SK-N-MC (cell line): ENCODE measurements at places on chromosomes 6 and 20.

DNA sequence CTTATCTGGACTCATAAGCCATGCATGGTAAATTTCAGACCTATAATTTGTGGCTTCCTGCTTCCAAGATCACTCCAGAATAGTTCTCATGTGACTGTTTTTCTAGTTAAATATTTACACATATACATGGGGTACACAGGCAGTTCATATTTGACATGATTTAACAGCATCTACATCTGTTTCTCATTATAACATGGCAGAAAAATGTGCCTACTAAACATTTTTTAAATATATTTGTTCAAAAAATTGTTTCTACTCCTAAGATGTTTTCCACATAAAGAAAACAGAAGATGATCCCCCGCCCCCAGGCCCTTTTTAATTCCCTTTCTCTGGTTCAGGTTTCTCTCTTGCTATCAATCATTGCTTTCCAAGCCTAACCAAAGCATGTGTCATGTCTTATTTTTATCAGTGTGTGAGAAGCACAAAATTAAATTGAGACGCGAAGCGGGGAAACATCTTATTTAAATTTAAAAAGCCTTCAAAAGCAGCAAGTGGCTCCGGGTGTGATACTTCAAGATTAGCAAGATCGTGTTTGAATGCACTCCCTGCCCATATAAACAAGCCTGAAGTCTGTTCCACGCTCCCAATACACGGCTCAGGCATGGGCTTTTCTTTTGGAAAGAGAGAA is 37.3 kb downstream of the IPCEF1 start:
- peak; percentile 97 for DNase-seq

- no peak for DNase-seq
Measured at GRCh38 chr6:3186974-3187382, 29.6 kb upstream of the TUBB2A start.

DNA sequence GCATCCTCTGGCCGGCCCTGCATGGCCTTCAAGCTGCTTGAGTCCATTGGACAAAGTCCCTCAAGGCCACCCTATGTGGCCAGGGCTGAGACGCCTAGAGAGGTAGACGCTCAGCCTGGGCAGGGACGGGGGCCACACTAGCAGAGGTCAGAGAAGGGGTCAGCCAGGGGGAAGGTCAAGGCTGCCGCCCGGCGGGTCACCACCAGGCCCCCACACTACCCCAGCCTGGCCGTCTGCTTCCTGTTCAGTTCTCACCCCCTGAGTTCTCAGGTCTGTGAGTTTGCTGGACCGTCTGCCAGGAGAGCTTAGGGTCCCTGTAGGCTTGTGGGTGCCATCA is 37.3 kb downstream of the NTSR1 start:
- DNase-seq, result no peak

DNA sequence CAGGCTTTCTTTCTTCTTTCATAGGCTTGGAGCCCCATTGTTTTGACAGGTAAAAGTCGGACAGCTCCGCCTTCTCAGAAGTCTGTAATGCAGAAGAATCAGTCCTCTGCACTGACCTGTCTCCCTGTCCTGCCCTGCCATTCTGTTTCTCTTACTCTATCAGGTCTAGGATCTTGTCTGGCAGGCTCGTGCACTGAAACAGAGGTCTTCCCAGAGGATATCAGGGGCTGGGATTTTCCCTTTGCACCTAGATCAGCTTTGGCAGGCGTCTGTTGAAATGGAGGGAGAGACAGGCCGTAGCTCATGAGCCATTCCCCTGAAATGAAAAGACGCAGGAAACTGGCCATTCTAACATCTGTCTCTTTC is 25.0 kb downstream of the KIF3B start:
- no peak for DNase-seq

GRCh38 chr6:72748759-72749158 is 126.9 kb downstream of the KCNQ5 start:
- DNase-seq, result peak; percentile 35
